ENCODE measurements at places on chromosomes 6 and 20.

GRCh38 chr6:31114970-31115849, 610 bp downstream of the PSORS1C1 start:
- DNase-seq = no peak

DNA sequence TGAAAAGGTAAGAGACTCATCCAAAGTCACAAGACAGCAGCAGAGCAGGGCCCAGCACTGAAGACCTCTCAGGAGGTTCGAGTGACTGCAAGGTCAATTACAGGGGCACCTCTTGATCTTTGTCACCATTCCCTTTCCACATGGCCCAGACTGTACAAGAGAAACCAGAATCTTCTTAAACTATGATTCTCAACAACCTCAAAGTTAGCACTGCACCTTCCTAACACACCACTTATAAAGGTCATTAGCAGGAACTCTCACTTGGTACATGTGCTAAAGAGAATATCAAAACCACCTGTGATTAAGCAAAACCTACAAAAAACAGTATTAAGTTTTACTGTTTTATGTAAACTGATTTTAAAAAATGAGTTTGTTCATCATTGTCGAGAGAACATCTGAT, 70.2 kb downstream of the DTNBP1 start:
- DNase-seq = no peak

- no peak for DNase-seq
These were observed 38.0 kb downstream of the PHIP start for GRCh38 chr6:79040083-79040482.

GRCh38 chr6:121627761-121628160, 192.3 kb downstream of the GJA1 start:
- DNase-seq = no peak

- no peak for DNase-seq
These were observed 17.4 kb downstream of the HSPA12B start for GRCh38 chr20:3749689-3750531.
